Fibroblast of skin of back (primary cell): ENCODE measurements at places on chromosomes 12 and 14.

GRCh38 chr12:110613771-110614684 lies at the start of gene TCTN1:
TSS of gene TCTN1 (plus strand) at chr12:110614129. CDS start at chr12:110614183, 54 bp downstream.
- peak; percentile 96 for DNase-seq

- DNase-seq: peak; percentile 84
These were observed 288.8 kb downstream of the TMEM132D start for GRCh38 chr12:129615001-129615400.

DNA sequence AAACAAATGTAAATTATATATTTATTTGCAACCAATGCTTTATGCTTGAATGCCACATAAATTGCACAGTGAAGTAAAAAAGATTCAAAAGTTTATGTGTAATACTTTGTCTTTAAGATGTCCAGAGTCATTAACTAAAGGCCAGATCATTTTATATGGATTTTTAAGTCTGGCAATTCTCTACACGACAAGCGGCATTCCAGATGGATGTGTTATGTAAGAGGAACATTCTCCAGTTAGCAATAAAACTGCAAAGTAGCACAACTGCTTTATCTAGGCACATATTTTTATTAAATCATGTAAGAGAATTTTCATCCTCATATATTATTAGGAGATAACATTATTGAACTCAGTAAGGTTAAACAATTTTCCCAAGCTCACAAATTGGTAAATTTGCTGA lies 1717.7 kb upstream of the SEL1L start:
- no peak for DNase-seq

DNA sequence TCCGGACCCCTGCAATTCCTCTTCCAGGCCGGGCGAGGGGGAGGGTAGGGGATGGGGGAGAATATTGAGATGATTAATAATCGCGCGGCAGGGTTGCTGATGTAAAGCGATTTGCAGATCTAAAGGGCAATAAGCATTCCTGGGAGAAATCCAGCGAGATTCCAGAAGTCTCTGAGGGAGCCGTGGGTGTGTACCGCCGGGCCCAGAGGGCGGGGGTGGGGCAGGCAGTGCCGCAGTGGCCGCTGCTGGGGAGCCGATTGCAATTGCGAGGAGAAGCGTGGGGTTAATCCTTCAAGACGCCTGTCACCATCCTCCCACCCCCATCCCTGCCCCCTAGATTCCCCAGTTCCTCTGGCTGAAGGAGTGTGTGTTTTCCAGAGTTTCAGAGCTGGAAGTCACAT lies 16.4 kb downstream of the FOS start:
- peak; percentile 85 for DNase-seq

GRCh38 chr14:65991104-65991503 lies 495.1 kb upstream of the CCDC196 start:
- DNase-seq: no peak

GRCh38 chr14:103085106-103086091 lies 1.4 kb downstream of the LBHD2 start:
- DNase-seq: no peak

DNA sequence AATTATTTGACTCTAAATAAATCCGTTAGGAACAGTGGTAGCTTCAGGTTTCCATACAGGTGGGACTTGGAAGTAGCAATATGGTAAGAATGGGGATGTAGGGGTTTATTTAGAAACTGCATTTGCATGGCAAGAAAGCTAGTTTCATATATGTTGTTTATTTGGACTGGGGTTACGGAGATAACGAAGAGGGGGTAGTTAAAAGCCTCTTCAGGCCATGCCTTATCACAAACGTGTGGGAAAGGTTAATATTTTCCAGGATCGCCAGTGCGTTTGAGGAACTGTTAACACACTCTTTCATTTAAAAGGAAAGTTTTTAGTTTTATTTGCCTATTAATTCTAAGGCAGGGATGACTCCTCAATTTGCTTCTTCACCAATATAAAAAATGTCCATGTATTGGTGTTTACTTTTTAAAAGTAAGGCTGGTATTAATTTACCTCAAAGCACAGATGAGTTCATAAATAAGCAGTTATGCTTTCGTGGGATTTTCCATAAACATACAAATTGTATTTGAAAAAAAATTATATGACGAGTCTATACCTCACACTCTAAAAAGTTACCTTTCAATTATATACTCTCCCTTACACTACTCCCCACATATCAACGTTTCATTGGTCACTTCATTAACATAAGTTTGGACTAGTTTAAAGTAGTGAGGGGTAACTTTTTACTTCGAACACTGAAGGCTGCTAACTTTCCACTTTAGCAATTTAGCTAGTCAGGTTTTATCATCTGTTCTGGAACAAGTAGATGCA lies 814 bp downstream of the RAB2B start:
- DNase-seq: no peak

- no peak for DNase-seq
These were observed 42.5 kb downstream of the SLC2A13 start for GRCh38 chr12:40063414-40063813.

GRCh38 chr12:95723693-95724384 lies 66.7 kb downstream of the NTN4 start:
- peak; percentile 79 for DNase-seq

DNA sequence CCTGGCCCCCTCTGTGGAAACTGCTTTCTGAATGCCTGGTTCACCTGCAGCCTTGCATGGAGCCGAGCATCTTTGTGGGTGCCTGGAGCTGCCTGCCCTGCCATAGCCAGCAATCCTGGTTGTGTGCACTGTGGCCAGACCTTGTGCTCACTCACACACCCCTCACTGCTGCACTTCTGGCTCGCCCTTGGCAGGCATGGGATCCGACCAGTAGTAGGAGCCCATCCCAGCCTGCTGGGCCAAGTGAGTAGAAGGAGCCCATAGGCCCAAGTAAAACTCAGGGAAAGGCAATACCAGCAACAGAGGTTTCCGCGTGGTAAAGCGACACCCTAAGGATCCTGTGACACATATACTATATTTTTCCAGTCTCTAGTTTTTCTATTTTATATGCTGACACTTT lies 270.0 kb upstream of the NAV3 start:
- DNase-seq: no peak

DNA sequence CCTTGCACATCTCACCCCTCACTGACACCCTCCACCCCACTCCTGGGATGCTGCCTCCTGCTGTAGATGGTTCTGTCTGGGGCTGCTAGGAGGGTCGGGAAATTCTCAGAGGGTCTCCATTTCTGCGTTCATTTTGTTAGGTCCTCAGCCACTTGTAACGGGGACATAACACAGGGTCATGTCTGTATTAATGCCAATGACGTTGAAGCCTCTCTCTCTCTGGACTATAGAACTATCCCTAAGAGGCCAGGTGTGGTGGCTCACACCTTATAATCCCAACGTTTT lies 14.6 kb downstream of the SIVA1 start:
- no peak for DNase-seq

DNA sequence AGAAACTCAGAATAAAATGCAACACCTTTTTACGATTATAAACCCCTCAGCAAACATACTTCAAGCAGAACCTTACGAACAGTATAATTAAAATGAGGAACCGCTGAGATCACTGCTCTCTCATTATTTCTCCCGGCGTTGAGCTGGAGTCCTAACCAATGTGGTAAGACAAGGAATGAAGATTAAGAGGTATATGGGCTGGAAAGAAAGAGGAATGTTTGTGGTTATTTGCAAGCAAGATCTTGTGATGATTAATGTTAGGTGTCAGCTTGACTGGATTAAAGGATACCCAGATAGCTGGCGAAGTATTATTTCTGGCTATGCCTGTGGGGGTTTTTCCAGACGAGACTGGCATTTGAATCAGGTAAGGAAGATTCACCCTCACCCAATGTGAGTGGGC lies 10.3 kb upstream of the ZNF84 start:
- no peak for DNase-seq

DNA sequence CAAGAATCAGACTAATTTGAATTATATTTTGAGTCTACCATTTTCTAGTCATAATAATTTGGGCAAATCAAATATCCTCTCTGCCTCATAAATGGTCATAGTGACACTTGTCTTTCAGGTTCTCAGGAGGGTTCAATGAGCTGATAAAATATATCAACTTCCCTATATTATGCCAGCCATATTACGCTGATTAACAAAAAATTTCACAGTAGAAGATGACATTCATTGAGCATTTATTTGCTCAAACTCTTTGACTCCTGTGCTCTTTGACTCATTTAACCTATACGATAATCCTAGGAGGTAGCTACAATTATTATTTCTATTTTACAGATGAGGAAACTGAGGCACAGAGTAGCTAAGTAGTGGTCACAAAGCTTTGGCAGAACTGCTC lies 60.0 kb upstream of the CCDC91 start:
- DNase-seq: no peak

DNA sequence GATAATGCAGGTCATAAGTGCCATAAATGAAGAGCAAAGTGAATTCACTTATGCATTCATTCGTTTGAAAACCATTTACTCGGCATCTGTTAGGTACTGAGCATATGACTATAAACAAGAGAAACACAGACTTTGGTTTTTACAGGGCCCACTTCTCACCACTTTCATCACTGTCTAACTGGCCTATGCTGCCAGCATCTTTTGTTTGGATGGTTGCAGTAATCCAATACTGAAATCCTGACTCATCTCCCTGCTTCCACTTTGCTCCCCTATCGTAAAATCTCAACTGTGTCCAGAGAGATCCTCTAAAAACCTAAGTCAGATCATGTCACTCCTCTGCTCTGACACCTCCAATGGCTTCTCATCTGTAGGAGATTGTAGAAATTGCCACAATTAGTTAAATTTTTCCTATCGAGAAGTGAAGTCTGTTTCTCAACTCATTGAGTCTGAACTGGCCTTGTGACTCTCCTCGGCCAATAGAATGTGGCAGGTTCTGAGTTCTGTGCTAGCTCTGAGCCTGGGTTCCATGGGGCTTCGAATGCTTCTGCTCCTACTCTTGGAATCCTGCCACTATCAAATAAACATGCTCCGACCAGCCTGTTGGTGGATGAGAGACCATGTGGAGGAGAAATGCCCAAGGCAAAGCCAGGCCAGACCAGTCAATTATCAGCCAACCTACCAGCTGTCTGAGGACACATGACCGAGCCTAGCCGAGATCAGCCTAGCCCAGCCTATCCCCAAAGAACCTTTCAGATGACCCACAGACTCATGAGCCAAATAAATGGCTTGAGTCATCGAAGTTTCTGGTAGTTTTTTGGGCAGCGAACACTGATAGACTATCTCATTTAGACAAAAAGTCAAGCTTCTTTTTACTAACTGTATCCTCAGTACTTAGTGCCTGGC lies 2.2 kb upstream of the BATF start:
- DNase-seq: no peak

GRCh38 chr14:20035449-20035848 lies 389 bp downstream of the OR4K13 start:
- no peak for DNase-seq

DNA sequence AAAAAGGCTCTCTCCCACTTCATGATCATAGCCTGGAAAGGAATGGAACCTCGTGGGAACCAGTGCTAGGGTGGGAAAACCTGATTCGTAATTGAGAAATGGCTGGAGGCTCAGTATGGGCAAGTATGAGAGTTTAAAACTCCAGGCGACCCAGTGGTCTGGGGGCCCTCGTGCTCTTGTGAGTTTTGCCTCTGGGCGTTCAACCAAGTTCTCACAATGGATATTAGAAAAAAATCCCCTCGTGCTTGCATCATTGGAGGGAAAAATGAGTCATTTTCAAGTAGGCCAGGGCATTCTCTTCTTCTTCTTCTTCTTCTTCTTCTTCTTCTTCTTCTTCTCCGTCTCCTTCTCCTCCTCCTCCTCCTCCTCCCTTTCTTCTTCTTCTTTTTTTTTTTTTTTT lies 39.0 kb downstream of the GPR68 start:
- no peak for DNase-seq

GRCh38 chr14:73241481-73242165 lies 4.3 kb downstream of the PAPLN start:
- no peak for DNase-seq

GRCh38 chr14:49545071-49545470 lies 41.1 kb downstream of the RPS29 start:
- no peak for DNase-seq

DNA sequence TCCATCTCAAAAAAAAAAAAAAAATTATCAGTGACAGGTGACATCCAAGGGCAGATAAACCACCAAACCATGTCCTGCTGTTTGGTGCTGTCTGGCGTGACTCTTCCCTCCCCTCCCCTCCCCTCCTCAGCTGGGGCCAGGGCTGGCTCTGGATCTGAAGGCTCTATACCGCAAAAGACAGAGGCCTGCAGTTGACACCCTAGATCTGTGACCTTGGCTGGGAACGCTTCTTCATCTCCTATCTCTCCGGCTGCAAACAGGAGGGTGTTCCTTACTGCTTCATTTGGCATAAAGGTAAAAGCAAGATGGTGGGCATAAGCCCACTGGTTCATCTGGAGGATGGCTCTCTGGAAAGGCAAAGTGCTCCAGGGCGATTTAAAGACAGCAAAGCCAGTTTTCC lies 126.8 kb upstream of the PRMT8 start:
- DNase-seq: no peak

DNA sequence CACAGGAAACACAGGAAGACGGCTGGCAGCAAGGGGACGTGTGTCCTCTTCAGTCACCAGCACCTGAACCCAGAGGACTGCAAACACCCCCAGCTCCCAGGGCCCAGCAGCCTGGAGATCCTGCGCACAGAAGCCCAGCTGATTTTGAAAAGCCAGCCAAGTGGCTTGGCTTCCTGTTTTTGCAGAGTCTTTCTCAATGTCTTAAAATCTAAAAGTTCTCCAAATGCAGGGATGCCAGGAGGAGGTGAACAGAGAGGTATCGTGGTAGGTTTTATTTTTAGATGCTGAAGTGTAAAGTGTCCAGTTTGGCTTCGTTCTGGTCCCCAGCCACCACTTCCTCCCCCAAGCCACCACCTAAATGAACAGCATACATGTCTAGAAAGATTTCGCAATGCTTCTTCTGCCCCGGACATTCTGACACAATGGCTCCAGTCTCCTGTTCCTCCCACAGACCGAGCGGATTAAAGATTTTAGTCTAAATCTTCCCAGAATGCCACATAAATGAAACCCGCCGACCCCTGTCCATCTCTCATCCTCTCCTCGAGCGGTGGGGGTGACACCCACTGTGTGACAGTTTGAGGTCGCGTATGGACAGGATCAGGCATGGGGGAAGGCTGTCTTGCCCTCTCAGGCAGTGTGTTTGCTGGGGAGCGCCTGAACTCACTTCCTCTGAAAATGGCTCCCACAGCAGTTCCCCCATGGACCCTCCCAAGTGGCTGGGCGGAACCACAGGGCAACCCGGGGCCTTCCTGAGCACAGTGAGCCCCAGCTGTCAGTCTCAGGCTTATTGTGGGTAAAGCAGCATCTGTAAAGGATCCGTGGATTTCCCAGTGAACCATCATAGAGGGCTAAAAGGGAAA lies 41.6 kb downstream of the ITPK1 start:
- DNase-seq: peak; percentile 19

GRCh38 chr12:46459111-46459510 lies 86.5 kb upstream of the SLC38A2 start:
- DNase-seq: peak; percentile 97

GRCh38 chr14:29548948-29549370 lies 378.7 kb downstream of the PRKD1 start:
- DNase-seq: peak; percentile 65

GRCh38 chr14:80315681-80316080 lies 104.4 kb upstream of the DIO2 start:
- peak; percentile 21 for DNase-seq

GRCh38 chr12:95147866-95148265 lies 69.4 kb downstream of the FGD6 start:
- no peak for DNase-seq

GRCh38 chr12:33617218-33617617 lies 177.6 kb upstream of the SYT10 start:
- DNase-seq: no peak
